Activated CD8-positive, alpha-beta memory T cell treated with anti-CD3 and anti-CD28 coated beads for 1 hour (primary cell): ENCODE measurements at places on chromosomes 3 and 15.

- no peak for DNase-seq
Measured at GRCh38 chr15:73751899-73752805, 999 bp downstream of the INSYN1 start.

DNA sequence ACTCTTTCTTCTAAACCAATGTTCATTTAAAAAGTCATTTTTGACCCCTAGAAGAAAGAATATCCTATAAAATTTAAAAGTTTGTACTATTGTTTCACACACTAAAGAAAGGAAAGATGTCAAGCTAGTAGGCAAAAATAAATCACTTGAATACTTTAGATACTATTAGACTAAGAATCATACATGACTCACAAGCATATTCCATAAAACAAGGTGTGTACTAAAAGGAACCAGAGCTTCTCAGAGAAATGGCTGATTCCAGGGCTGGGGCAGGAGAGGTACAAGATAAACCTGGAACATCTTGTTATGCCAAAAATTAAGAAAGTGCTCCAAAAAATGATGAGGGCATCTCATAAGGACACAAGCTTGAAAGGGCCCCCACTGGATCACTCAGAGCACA is 8.7 kb downstream of the DLG1 start:
- DNase-seq, result no peak

GRCh38 chr15:63800739-63801138 is 33.0 kb downstream of the HERC1 start:
- no peak for DNase-seq

DNA sequence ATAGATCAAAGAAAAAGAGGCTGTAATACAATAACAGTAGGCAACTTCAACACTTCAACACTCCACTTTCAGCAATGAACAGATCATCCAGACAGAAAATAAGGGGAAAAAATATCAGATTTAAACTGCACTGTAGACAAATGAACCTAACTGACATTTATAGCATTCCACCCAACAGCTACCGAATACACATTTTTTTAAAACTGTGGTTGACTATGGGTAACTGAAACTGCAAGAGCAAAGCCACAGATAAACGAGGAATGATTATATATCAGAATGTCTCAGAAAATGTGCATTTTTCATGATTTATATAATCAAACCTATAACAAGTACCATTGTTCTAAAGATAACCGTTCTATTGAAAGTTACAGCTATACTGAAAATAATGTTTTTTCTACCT is 514.9 kb upstream of the DPPA4 start:
- no peak for DNase-seq

- DNase-seq, result no peak
Measured at GRCh38 chr3:116338713-116339112, 106.6 kb downstream of the LSAMP start.

DNA sequence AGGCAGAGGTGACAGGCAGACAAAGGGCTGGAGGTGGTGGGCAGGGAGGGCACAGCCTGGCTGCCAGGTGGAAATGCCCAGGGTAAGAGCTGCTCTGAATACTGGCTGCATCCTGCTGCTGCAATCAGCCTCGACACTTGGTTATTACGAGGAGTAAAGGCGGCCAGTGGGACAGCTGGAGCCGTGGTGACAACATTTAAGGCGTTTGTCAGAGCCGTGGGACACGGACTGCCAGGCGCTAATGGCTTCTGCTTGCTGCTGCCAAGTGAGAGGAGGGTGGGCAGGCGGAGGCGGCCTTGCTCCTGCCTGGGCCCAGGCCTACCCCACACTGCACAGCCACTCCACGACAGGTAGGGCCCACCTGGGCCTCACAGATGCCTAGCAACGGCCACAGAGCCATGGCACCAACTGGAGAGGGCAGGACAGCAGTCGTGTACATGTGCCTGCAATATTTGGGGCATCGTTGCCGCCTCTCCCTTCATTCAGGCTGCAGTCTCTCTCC is 49.2 kb upstream of the TMEM115 start:
- DNase-seq, result no peak

- DNase-seq, result no peak
Measured at GRCh38 chr15:41907141-41907540, 13.3 kb upstream of the SPTBN5 start.

GRCh38 chr15:33067456-33067855 is 127.1 kb downstream of the FMN1 start:
- DNase-seq, result no peak

DNA sequence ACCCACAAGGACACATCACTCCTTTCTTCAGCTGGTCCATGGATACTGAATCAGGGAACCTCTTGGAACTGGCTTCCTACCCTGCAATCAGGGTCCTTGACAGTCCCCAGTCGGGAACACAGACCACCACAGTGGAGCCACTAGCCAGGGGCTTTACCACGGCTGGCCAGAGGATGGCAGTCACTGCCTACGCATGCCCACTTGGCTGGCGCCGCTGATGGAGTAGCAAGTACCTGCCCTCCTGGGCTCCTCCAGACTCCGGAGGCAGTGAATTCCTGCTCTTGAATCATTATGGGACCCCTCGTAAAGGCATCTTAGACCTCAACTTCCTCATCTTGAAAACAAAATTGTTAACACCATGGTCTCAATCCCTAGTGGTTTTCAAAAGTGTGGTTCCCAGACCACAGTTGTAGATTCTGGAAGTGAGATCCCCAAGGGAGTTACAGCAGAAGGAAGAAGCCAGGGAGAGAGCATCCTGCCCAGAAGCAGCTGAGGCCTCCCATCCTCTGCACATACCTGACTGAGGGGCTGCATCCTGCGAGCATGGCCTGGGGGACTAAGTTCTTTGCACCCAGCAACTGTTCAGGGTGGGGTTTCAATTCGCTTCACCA is 9.1 kb upstream of the SKIC8 start:
- DNase-seq, result no peak

DNA sequence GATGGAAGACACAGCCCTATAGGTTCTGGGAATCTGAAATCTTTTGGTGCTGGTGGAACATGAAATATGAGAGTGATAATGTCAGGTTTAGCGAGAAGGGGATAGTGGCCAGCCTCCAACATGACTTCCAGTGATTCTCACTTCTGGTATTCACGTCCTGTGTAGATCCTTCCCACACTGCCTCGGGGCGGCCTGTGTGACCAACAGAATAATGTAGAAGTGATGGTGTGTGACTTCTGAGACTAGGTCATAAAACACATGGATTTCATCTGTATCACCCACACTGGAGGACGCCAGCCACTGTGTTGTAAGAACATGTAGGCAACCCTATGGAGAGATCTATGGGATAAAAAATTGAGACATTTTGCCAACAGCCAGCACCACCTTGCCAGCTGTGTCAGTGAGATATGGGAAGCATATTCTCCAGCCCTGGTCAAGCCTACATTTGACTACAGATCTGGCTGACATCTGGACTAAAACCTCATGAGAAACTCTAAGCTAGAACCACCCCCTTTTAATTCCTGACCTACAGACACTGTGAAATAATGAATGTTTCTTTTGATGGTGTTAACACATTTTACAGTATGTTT is 25.5 kb upstream of the NUDT16 start:
- DNase-seq, result no peak
